ENCODE measurements at places on chromosomes 5 and 9. TPM values are rescaled to one million over a fixed set of nuclear protein-coding genes. Genes with fewer than 3 reads are reported as not detected.

Gene SPATA6L
- 1.4 TPM for polyA plus RNA-seq

DNA sequence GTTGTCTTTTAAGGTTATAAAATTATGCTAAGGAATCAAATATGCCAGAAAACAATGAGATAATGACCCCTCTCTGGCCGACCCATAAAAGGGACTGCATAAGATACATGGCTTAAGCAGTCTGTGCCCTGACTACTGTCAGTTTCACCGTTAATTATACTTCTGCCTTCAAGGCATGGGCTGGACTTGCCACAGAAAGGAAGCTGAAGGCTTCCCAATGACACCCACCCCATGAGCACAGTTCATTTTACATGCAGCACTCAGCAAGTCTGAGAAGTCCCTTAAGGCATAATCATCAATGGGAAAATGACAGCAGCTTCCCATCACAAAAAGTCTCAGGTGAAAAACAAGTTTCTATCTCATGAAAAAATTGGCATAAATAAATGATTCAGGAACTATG, 175.6 kb downstream of the GLIS3 start:
- DNase-seq, result no peak

Gene EIF4E1B
- polyA plus RNA-seq, result not detected

- DNase-seq, result peak; percentile 58
Observed at GRCh38 chr9:33165263-33166151, 1.6 kb downstream of the B4GALT1 start.

GRCh38 chr9:80496901-80497556, 925.3 kb downstream of the TLE4 start:
- DNase-seq, result no peak

Gene SHISAL2B
- 1.5 TPM for polyA plus RNA-seq

Gene PLAC8L1
- not detected for polyA plus RNA-seq

Gene FBP2
- polyA plus RNA-seq, result not detected

Gene PLPP7
- 3.6 TPM for polyA plus RNA-seq

- no peak for DNase-seq
Observed at GRCh38 chr9:108787690-108788048, 68.1 kb downstream of the ACTL7B start.

Gene TMEFF1
- polyA plus RNA-seq, result 0.10 TPM

DNA sequence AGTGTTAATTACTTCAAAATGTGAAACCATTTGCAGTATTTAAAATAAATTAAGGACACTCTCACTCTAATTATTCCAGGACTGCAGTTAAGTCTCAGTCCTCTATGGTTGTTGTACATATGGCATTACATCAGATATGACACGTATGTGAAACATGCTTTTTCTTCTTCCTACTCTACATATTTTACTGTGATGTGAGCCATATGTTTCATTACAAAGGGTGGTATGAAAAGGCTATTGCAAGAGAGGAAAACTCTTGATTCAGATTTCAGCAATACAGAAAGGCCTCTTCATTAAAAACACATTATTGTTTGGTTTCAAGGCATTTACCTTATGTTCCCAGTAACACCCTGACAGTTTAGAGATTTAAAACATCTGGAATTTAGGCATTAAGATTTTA, 964.5 kb upstream of the DMAC1 start:
- no peak for DNase-seq

Gene OR2V2
- not detected for polyA plus RNA-seq

- no peak for DNase-seq
Observed at GRCh38 chr5:38825494-38825893, 20.3 kb upstream of the OSMR start.

GRCh38 chr5:78533356-78533755, 115.2 kb downstream of the LHFPL2 start:
- DNase-seq, result no peak

DNA sequence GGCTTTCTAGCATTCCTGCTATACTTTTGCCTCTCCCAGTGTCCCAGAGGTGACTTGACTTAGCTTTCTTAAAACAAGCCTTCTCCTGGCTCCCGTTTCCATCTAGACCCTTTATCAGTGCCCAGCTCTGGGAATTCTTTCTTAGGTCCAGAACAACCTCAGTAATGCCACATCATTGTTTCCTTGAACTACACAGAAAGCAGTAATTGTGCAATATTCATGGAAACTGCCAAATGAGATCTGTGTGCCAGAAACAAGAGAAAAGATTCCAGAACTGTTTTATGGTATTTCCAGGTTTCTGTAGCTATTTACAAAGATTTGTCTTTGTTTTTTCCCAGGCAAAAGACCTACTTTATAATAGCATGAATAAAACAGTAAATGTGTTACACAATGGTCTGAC, 391.3 kb downstream of the SLCO4C1 start:
- DNase-seq, result no peak

DNA sequence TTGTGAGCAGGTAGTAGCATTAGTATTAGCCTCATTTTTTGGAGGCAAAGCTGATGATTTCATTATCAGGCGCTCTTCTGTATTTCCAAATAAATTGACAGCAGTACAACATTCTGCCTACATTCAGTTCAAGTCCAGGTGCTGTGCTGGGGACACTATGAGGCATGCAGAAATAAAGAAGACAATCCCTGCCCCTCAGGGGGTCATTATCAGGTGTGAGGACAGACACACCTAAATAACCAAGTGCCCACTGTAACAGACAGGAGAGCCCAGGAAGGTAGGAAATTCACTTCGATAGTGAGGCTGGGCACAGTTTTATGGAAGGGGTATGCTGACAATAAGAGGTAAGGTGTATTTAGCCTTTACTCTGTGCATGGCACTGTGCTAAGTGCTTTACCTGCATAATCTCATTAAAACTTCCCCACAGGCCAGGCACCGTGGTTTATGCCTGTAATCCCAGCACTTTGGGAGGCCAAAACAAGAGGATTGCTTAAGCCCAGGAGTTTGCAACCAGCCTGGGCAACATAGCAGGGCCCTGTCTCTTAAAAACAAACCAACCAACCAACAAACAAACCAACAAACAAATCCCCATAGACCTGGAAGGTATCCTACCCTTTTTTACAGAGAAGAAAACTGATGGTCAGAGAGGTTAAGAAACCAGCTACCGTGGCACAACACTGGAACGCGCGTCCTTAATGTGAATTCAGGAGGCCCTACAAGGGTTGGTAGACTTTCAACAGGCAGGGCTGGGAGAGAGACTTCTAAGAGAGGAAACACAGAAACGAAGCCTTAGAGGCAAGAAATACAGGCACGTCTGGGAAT, 17.5 kb upstream of the GPX3 start:
- no peak for DNase-seq

DNA sequence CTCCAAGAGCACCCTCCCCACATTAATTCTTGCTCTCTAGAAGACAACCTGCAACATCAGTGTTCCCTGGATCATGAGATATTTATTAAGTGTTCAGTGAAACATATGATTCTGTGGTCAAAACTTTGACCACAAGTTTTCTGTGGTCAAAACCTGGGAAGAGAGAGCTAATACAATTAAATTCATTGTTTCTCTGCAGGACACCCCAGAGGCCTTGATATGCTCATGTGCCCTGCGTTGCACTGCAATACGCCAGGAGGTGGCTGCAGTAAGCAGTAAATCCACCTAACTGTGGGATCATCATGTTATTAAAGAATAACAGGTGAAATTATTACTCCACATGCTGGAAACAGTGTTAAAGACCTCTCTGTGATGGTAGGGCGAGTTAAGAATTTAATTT, 109.3 kb upstream of the SPDL1 start:
- no peak for DNase-seq

GRCh38 chr9:105887679-105888078, 193.3 kb downstream of the TMEM38B start:
- no peak for DNase-seq

Gene ADCY2
- 5.3 TPM for polyA plus RNA-seq

- DNase-seq, result no peak
Observed at GRCh38 chr5:124342584-124342983, 403.9 kb downstream of the ZNF608 start.

DNA sequence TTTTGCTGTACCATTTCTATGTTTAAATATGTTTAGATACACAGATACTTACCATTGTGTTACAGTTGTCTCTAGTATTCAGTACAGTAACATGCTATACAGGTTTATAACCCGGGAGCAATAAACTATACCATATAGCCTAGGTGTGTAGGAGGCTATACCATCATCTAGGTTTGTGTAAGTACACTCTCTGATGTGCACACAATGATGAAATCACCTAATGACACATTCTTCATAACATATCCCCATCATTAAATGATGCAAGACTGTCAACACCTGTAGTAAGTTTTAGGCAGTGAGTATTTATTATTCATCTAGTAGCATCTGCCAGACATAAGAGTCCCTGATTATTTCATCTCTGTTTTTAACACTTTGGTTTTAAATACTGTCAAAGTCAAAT, 7.3 kb upstream of the DHFR start:
- DNase-seq, result no peak

- DNase-seq, result peak; percentile 48
Observed at GRCh38 chr5:17185773-17186172, 31.7 kb upstream of the BASP1 start.

- DNase-seq, result no peak
Observed at GRCh38 chr5:172717481-172718195, 53.4 kb downstream of the DUSP1 start.

Gene RAPGEF1
- 23.6 TPM for polyA plus RNA-seq

- DNase-seq, result peak; percentile 1
Observed at GRCh38 chr5:132013711-132014110, 2.3 kb upstream of the ACSL6 start.

GRCh38 chr9:84818791-84819190, 149.3 kb downstream of the NTRK2 start:
- no peak for DNase-seq

GRCh38 chr9:122075135-122076030, 17.7 kb downstream of the TTLL11 start:
- no peak for DNase-seq

GRCh38 chr5:74762599-74762998, 4.3 kb downstream of the GFM2 start:
- no peak for DNase-seq

GRCh38 chr5:32638309-32638708, 53.0 kb downstream of the SUB1 start:
- DNase-seq, result no peak

- DNase-seq, result no peak
Observed at GRCh38 chr9:127833555-127833954, 20.9 kb downstream of the ENG start.

Gene SAXO1
- 0.04 TPM for polyA plus RNA-seq

Gene NME5
- polyA plus RNA-seq, result 6.2 TPM

- DNase-seq, result no peak
Observed at GRCh38 chr9:9820436-9820835, 792.4 kb downstream of the PTPRD start.

Gene TRIM36
- 1.5 TPM for polyA plus RNA-seq

- DNase-seq, result no peak
Observed at GRCh38 chr5:164680812-164681520, 1175.5 kb downstream of the MAT2B start.

- DNase-seq, result no peak
Observed at GRCh38 chr9:125486576-125486975, 220.4 kb downstream of the MAPKAP1 start.

- no peak for DNase-seq
Observed at GRCh38 chr9:27412081-27412480, 112.0 kb upstream of the IFNK start.

Gene SMIM3
- polyA plus RNA-seq, result 19.4 TPM

DNA sequence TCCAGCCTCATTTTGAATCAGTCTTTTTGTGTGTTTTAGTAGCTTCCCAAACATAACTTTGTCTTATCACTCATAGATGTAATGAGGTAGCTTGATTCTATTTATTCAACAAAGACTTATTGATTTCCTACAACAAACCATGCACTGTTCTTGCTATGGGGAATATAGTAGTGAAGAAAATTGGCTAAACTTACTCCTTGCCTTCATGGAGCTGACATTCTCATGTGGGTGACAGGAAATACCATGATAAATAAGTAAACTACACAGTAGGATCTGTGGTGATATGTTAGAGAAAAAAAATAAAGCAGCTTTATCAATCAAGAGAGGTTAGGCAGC, 255.7 kb upstream of the TNC start:
- DNase-seq, result no peak

Gene EIF4EBP3
- 30.2 TPM for polyA plus RNA-seq

Gene HAVCR2
- 1.6 TPM for polyA plus RNA-seq

- DNase-seq, result no peak
Observed at GRCh38 chr9:72586388-72587130, 65.2 kb downstream of the TMC1 start.

- DNase-seq, result no peak
Observed at GRCh38 chr9:95264954-95265615, 52.4 kb downstream of the FANCC start.

DNA sequence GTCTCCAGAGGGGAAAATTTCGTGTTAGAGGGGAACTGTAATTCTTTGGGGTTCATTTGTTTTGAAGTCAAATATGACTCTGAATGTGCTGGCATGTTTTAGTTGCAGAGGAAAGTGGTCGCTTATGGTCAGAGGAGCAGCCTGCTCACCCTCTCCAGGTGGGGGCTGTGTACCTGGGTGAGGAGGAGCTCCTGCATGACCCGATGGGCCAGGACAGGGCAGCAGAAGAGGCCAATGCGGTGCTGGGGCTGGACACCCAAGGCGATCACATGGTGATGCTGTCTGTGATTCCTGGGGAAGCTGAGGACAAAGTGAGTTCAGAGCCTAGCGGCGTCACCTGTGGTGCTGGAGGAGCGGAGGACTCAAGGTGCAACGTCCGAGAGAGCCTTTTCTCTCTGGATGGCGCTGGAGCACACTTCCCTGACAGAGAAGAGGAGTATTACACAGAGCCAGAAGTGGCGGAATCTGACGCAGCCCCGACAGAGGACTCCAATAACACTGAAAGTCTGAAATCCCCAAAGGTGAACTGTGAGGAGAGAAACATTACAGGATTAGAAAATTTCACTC, 13.5 kb downstream of the TXNDC15 start:
- no peak for DNase-seq

Gene GPR21
- polyA plus RNA-seq, result 0.39 TPM

DNA sequence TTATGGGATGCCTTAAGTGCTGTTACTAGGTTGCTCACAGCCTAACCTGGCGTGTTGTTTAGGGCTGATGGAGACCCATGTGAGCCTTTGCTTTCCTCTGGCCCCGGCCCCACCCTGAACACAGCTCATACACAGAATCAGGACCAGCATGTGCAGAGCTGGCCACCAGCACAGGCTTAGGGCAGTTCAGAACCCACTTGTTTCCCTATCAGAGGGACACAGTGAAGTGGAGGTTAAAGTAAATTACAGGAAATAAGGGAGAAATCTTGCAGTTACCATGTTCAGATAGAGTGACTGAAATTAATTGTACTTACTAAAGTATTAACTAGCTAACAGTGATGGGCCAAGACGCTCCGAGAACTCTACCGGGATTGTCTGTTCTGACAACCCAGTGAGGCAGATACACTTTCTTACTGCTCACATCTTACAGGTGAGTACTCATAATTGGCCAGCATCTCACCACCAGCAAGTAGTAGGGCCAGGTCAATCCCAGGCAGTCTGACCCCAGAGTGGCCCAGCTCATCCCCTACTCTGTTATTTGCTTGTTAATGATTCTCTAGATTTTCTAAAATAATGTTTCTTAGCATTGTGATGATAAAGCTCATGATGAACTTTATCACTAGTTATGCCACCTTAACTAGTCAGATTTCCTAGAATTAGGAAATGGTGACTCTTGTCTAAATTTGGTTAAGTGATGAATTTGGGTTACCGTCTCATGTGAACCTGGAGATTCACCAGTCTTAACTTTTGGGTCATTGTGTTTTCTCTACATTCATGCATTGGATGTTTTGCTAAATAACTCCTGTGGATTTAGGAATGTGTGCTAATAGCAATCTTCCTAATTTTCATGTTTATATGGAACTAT, 15.4 kb downstream of the CCT5 start:
- DNase-seq, result no peak
